ENCODE measurements at places on chromosomes 3 and 15. TPM values are rescaled to one million over a fixed set of nuclear protein-coding genes. Genes with fewer than 3 reads are reported as not detected.

CX3CR1 gene
- 2.8 TPM for total RNA-seq

GHSR gene
- total RNA-seq, result not detected

RAB8B gene
- total RNA-seq, result 36.7 TPM

GRCh38 chr3:85838921-85839320 lies 880.1 kb downstream of the CADM2 start:
- DNase-seq, result no peak

DNA sequence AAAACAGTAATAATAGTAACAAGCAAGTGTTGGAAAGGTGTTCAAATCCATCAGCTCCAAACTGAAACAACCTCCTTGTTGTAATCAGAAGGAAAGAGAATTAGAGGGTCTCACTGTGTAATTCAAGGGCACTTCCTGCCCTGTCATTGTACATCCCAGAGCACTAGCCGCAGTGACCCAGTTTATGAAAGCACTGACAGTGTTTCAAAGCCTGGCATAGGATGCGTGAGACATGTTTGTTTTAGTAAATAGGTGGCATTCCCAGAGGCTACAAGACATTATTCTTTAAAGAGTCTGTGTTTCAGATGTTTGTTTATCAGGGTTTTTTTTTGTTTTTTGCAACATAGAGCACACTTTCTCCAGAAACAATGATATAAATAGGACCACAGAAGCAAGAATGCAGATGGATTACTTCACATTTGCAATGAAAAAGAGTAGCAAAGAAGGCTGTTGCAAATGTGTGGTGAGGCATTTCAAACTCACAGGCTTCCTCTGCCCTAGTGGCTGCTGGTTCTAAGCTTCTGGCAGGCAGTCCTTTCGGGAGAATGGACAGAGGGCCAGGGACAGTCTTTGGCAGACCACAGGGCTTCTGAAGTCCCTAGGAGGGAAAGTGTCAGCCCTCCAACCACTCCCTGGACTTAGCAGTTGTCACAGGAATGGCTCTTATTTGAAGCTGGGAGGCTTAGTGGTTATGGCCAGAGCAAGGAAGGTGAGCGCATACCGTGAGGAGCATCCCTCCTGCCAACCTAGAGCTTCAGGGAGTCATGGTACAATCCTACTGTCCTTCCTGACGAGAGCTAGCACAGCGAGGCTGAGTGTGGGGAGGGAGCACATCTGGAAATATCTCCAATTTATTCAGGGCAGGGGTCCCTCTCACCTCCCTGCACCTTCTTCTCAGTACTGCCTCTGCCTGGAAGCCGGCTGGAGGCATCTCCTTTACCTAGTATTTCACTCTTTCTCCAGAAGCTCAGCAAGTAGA lies 31.4 kb upstream of the TIPARP start:
- DNase-seq, result no peak
